ENCODE measurements at places on chromosomes 3 and 15. TPM values are rescaled to one million over a fixed set of nuclear protein-coding genes. Genes with fewer than 3 reads are reported as not detected.
A peak's percentile ranks its signal among the peaks of the same experiment; 100 is the strongest.

The POPDC2 gene
- total RNA-seq, result 3.5 TPM

The SHC4 gene
- 0.15 TPM for total RNA-seq

The LSAMP gene
- total RNA-seq, result 7.2 TPM

The SPINT1 gene
- total RNA-seq, result 26.6 TPM

The MNS1 gene
- total RNA-seq, result 0.67 TPM

The BUB1B gene
- total RNA-seq, result 71.6 TPM

- H3K4me3 ChIP-seq, result no peak overlapping the region
- H3K27ac ChIP-seq, result no peak overlapping the region
- DNase-seq, result no peak
- H3K27me3 ChIP-seq, result peaks cover 5% of the 10 kb centered on the region
- H3K4me1 ChIP-seq, result no peaks in the 10 kb centered on the region
These were observed 31.8 kb downstream of the FSTL1 start for GRCh38 chr3:120418866-120419490.

DNA sequence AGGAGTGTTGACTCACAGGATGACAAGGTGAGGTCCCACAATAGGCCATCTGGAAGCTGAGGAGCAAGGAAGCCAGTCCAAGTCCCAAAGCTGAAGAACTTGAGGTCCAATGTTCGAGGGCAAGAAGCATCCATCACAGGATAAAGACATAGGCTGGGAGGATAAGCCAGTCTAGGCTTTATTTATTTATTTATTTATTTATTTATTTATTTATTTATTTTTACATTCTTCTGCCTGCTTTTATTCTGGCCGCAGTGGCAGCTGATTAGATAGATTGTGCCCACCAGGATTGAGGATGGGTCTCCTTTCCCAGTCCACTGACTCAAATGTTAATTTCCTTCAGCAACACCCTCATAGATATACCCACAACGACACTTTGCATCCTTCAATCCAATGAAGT, 472.2 kb upstream of the DPPA4 start:
- no peaks in the 10 kb centered on the region for H3K27me3 ChIP-seq
- H3K4me1 ChIP-seq, result no peaks in the 10 kb centered on the region
- no peak overlapping the region for H3K4me3 ChIP-seq

GRCh38 chr15:75646944-75647364, 758 bp upstream of the SNX33 start:
- no peaks in the 10 kb centered on the region for H3K36me3 ChIP-seq
- H3K4me1 ChIP-seq, result 0 out of 2 replicates have a peak, but pooled peaks cover 2% of the 10 kb centered on the region
- H3K4me3 ChIP-seq, result peak overlapping the region; percentile 91
- H3K27ac ChIP-seq, result no peak overlapping the region

DNA sequence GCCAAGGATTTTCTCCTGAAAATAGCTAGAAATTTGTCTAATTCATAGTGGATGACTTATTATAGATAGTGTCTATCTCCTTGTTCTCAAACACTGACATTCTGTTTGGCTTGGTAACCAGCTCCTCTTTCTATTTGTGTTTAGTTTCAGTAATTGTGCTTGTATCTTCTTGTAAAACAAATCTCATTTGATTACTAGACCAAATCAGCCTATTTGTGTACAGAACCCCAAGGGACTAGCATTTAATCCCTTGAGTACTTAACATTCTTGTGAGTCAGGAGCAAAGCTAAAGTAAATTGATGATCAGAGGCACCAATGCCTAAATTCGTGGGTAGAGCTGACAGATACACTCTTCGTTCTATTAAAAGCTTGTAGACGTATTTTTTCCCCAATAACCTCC, 306.5 kb upstream of the SLITRK3 start:
- no peak overlapping the region for H3K27ac ChIP-seq
- no peaks in the 10 kb centered on the region for H3K4me1 ChIP-seq
- H3K27me3 ChIP-seq, result no peaks in the 10 kb centered on the region
- H3K4me3 ChIP-seq, result no peak overlapping the region

- no peaks in the 10 kb centered on the region for H3K36me3 ChIP-seq
- DNase-seq, result no peak
- H3K4me1 ChIP-seq, result no peaks in the 10 kb centered on the region
These were observed 30.7 kb upstream of the KY start for GRCh38 chr3:134681522-134681900.

DNA sequence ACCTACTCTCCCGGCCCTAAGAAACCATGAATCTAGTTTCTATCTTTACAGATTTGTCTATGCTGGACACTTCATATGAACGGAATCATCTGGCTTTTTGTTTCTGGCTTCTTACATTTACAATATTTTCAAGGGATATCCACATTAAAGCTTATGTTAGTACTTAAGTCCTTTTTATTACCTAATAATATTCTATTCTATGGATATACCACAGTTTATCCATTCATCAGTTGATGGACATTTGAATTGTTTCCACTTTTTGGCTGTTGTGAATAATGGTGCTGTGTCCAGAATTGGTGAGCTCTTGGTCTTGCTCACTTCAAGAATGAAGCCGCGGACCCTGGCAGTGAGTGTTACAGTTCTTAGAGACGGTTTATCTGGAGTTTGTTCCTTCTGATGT, 42.6 kb downstream of the ARHGAP31 start:
- peaks cover 6% of the 10 kb centered on the region for H3K4me1 ChIP-seq
- H3K27me3 ChIP-seq, result no peaks in the 10 kb centered on the region
- H3K4me3 ChIP-seq, result no peak overlapping the region
- no peak for DNase-seq

DNA sequence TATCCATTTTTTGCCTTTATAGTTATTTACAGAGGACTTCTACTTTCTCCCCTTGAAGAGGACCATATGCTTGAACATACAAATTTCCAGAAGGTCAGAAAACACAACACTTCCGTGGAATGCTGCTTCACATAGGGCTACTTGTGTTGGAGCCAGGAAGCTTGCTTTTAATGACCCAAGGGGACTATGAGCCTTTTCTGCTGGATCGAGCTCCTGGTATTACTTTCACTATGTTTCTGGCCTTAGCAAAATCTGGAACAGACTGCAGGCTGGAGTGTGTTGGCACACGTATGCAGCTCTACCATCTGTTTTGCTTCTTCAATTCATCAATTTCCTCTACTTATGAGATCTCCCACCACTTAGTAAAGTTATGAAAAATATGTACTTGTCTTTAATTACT, 69.3 kb upstream of the CBLB start:
- no peaks in the 10 kb centered on the region for H3K27me3 ChIP-seq
- no peak overlapping the region for H3K27ac ChIP-seq
- no peak for DNase-seq
- H3K4me3 ChIP-seq, result no peak overlapping the region

DNA sequence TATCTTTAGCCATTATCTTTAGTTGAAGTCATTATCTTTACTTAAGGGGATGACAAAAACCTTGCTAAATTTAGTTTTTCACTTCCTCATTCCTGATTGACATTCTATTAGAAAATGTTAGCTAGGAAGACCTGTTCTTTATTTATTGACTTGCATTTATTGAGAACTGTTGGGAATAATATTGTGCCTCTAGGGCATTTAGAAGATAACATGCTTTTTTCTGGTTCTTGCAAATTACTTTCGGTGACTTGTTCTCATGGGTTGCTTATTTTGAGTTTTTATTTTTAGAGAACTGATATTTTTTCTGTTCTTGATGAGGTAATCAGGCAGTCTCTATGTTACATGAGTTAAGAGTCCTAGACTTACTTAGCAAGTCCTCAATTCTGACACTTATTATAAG, 48.3 kb upstream of the CTDSPL start:
- peaks cover 3% of the 10 kb centered on the region for H3K4me1 ChIP-seq
- no peaks in the 10 kb centered on the region for H3K36me3 ChIP-seq
- DNase-seq, result peak; percentile 16
- no peaks in the 10 kb centered on the region for H3K27me3 ChIP-seq
- H3K4me3 ChIP-seq, result no peak overlapping the region
- H3K27ac ChIP-seq, result no peak overlapping the region

GRCh38 chr3:16151109-16151508, 23.4 kb upstream of the GALNT15 start:
- no peak overlapping the region for H3K4me3 ChIP-seq
- DNase-seq, result no peak
- peaks cover 11% of the 10 kb centered on the region for H3K4me1 ChIP-seq
- H3K36me3 ChIP-seq, result no peaks in the 10 kb centered on the region
- H3K27me3 ChIP-seq, result no peaks in the 10 kb centered on the region

DNA sequence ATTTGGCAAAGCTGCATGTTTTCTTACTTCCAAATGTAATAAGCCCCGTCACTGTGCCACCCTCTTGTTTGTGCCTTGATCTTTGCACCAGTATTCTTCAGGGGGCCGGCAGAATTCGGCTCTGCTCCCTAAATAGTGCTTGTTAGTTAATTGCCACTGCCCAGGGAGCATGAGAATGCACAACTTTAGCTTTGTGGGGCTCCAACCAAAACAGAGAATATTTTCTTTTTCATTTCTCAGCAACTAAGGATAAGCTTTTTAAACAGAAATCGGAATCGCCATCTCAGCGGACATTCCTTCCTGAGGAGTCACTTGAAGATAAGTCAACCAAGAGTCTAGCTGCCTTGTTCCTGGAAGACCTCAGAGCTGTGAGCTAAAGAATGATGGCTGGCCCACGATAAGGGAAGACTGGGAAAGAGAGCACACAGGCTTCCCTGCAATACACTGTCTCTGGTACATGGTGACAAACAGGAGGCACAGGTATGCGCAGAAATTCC, 106.0 kb downstream of the LRIG1 start:
- no peak overlapping the region for H3K4me3 ChIP-seq

GRCh38 chr3:37308247-37308646, 133.9 kb upstream of the LRRFIP2 start:
- no peak overlapping the region for H3K4me3 ChIP-seq
- no peak for DNase-seq
- H3K27ac ChIP-seq, result no peak overlapping the region
- H3K36me3 ChIP-seq, result no peaks in the 10 kb centered on the region
- no peaks in the 10 kb centered on the region for H3K27me3 ChIP-seq

DNA sequence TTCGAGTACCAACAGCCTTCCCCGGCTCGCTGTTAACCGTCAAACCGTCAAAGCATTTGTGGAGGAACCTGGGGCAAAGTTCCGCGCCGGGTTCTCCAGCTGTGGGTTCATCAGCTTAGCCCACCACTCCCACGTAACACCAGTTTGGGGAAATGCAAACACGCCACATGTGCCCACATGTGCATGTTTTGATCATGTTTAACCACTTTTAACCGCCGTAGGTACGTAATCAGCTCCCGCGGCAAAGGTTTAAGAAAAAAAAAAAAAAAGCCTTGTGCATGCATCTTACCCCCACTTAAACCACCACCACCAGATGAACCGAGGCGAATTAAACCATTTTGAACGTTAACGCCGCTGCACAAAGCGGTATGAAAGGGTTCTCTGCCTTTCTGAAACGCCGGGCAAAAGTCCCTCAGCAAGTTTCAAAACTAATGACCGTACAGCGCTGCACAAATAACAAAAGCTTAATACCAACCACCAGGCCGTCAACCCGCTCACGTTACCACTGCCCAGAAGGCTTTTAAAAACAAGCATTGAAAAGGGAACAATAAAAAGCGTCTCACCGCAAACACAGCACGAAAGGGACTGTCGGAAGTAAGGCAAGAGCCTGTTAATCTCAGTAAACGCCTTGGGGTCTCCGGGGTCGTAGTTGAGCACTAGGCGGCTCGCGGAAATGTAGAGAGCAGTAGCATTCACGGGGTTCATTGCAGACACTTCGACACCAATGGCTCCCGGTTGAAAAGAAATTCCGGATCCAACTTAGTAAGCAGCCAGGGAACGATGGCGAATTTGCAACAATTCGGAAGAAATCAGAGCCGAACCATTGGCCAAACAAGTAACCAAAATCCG, 1.5 kb downstream of the MSL2 start:
- H3K4me3 ChIP-seq, result peak overlapping the region; percentile 83
- H3K27ac ChIP-seq, result peak overlapping the region; percentile 99
- H3K27me3 ChIP-seq, result no peaks in the 10 kb centered on the region
- peak; percentile 24 for DNase-seq
- H3K36me3 ChIP-seq, result no peaks in the 10 kb centered on the region
- peaks cover 9% of the 10 kb centered on the region for H3K4me1 ChIP-seq

- no peak for DNase-seq
- H3K27me3 ChIP-seq, result no peaks in the 10 kb centered on the region
- no peak overlapping the region for H3K4me3 ChIP-seq
- H3K36me3 ChIP-seq, result no peaks in the 10 kb centered on the region
- H3K4me1 ChIP-seq, result no peaks in the 10 kb centered on the region
These were observed 725.5 kb upstream of the ARRDC4 start for GRCh38 chr15:97234851-97235610.

GRCh38 chr15:91304210-91304609, 204.2 kb downstream of the SV2B start:
- DNase-seq, result no peak
- H3K4me3 ChIP-seq, result no peak overlapping the region
- peaks cover 3% of the 10 kb centered on the region for H3K27me3 ChIP-seq
- no peak overlapping the region for H3K27ac ChIP-seq
- no peaks in the 10 kb centered on the region for H3K36me3 ChIP-seq
- H3K4me1 ChIP-seq, result no peaks in the 10 kb centered on the region

- no peaks in the 10 kb centered on the region for H3K4me1 ChIP-seq
- H3K27me3 ChIP-seq, result peaks cover 5% of the 10 kb centered on the region
- no peak overlapping the region for H3K4me3 ChIP-seq
- no peak overlapping the region for H3K27ac ChIP-seq
- H3K36me3 ChIP-seq, result no peaks in the 10 kb centered on the region
- DNase-seq, result no peak
These were observed 2.9 kb upstream of the GMNC start for GRCh38 chr3:190865419-190865818.

DNA sequence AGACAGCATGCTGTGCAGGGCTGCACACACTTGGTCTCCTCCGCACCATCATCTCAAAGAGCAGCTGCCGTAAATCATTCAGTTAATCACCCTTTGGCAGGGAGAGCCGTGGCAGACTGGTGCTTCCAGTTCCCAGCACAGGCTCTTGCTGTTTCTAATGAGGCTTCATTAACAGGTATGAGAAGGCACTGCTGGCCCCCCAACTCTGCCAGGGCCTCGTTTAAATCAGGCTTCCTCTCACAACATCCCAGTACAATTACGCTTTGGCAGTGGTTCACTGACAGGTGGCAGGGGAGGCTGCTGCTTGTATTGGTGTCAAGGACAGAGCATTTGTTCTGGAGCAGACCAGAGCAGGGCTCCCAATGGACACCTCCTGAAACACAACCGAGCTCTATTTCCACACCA, 77.1 kb downstream of the BFSP2 start:
- no peaks in the 10 kb centered on the region for H3K27me3 ChIP-seq
- peak overlapping the region; percentile 97 for H3K27ac ChIP-seq
- H3K36me3 ChIP-seq, result no peaks in the 10 kb centered on the region
- H3K4me3 ChIP-seq, result no peak overlapping the region
- no peak for DNase-seq
- peaks cover 69% of the 10 kb centered on the region for H3K4me1 ChIP-seq

GRCh38 chr3:57004229-57004628, 56.2 kb upstream of the SPATA12 start:
- H3K36me3 ChIP-seq, result no peaks in the 10 kb centered on the region
- no peak for DNase-seq
- no peak overlapping the region for H3K4me3 ChIP-seq
- H3K27me3 ChIP-seq, result no peaks in the 10 kb centered on the region

GRCh38 chr3:195732940-195733339, 12.2 kb downstream of the MUC20 start:
- H3K4me1 ChIP-seq, result no peaks in the 10 kb centered on the region
- DNase-seq, result no peak
- no peaks in the 10 kb centered on the region for H3K36me3 ChIP-seq
- no peaks in the 10 kb centered on the region for H3K27me3 ChIP-seq
- no peak overlapping the region for H3K4me3 ChIP-seq
- H3K27ac ChIP-seq, result no peak overlapping the region
